ENCODE measurements at places on chromosomes 2 and 18.

- no peak for DNase-seq
Observed at GRCh38 chr18:60554967-60555366, 182.4 kb upstream of the MC4R start.

GRCh38 chr18:73881396-73881917 is 266.2 kb downstream of the FBXO15 start:
- no peak for DNase-seq

DNA sequence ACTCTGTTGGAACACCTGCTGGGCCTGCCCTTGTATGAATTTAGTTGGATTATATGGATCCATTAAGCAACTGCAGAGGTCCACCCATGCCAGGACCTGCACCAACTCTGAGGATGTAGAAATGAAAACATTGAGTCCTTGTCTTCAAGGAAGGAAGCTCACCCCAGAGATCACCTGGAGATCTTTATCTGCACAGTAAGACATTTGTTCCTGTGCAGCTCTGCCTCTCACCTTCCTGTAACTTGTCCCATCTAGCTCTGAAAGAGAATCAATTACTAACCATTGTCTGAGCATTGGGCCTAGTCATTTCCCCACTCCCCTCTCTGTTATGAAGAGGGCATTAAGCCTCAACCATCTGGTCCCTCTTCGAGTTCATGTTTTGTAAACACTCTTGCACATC is 105.2 kb upstream of the YWHAQ start:
- DNase-seq: no peak

GRCh38 chr2:217250013-217250524 is 390.2 kb upstream of the TNP1 start:
- DNase-seq: no peak

GRCh38 chr2:239162976-239163687 is 237.7 kb downstream of the HDAC4 start:
- no peak for DNase-seq

- no peak for DNase-seq
Observed at GRCh38 chr2:206004004-206004693, 81.8 kb downstream of the INO80D start.

GRCh38 chr2:240503848-240504247 is 53.9 kb downstream of the ANKMY1 start:
- DNase-seq: no peak

DNA sequence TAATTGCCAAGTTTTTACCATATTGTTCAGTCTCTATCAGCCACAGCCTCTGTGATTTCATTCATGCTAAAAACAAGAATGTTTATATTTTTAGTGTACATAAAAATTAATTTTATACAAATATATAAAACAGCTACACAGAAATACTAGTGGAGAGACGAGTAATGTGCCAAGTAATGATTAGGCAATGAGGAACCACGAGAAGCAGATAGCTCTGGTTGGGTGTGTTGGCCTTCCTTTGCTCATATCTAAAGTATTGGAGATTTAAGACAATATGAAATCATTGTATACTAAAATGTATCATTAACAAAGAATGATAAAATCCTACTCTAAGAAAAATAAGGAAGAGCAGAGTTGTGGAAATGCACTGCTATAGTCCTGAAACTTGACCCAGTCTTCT is 326.7 kb downstream of the AGAP1 start:
- DNase-seq: no peak

GRCh38 chr18:54529444-54529843 is 61.6 kb upstream of the DYNAP start:
- no peak for DNase-seq

- DNase-seq: no peak
Observed at GRCh38 chr18:71370671-71371445, 1082.0 kb downstream of the SOCS6 start.

DNA sequence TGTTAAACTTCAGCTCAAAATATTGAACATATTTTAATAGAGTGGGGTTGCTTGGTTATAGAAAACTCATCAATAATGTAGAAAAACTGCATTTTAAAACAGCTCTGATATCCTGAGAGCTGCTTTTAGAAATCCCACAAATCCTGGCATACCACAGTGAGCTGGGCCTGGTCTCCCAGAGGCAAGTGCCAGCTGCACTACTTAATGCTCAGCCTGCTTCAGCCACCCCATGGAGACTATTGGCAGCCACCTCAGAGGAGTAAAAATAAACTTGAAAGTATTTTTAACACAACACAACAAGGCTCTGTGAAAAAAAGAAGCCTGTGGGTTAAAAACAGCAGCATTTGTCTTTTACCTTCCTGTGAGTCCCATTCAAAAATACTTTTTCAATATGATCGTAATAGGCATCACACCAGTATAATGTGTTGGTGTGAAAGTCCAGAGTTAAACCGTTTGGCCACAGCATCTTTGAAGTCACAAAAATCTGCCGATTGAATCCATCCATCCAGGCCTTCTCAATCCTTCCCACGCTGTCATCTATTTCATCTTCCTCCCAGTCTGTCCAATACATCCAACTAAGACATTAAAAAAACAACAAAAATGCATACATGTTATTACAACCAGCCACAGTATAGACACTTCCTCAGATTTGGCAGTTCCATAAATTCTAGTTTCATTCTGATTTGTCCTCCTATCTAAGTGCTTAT is 1115.3 kb downstream of the LRP1B start:
- no peak for DNase-seq

- no peak for DNase-seq
Observed at GRCh38 chr2:9463698-9464034, 10.7 kb upstream of the IAH1 start.

DNA sequence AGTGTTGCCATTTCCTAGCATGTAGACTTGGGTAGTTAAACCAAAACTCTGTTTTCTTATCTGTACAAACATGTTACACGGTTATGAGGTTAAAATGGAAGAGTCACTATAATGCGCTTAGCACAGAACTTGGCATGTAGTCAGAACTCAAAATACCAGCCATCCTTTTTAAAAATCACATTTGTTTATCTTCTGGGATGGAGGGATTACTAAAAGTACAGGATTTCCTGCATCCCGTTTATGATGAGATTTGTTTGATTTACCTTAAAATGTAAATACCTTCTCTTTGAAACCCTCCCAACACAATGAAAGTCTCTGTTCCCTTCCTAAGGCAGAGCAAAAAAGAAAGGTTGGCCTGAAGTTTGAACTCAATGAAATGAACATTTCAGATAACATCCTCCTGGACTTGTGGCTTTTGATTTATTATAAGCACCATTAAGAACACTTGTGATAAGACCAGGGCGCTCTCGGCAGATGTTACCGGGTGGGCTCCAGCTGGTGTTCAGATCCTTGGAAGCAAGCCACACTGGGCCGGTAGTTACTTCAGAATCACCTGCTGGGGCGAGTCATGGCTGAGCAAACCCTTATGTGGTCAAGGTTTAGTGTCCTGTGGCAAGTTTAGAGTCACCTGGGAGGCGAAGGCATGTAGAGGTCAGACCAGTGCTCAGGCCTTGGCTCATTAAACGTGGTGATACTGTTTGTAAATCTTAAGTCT is 105.7 kb downstream of the MGAT5 start:
- DNase-seq: no peak

- no peak for DNase-seq
Observed at GRCh38 chr2:185373229-185373628, 365.4 kb upstream of the FSIP2 start.

- DNase-seq: no peak
Observed at GRCh38 chr2:134306521-134306920, 52.6 kb downstream of the MGAT5 start.

DNA sequence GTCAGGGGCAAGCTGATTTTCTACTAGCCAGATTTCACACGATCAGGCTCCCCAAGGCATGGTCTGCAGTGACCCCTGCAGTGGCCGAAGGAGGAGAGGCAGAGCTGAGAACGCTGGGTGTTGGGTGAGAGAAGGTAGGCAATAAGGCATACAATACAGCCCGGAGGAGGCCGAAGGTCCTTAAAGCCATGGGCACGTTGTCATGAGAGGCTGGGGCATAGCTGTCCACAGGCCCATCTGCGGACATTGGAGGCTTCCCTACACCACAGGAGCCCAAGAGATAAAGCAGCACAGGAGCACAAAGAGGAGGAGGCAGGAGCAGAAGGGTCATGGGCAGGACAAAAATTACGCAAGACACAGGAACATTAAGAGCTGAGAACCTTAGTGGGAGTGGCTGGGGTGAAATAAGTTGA is 16.7 kb upstream of the BZW1 start:
- no peak for DNase-seq

- no peak for DNase-seq
Observed at GRCh38 chr2:118059919-118060478, 28.3 kb upstream of the INSIG2 start.

DNA sequence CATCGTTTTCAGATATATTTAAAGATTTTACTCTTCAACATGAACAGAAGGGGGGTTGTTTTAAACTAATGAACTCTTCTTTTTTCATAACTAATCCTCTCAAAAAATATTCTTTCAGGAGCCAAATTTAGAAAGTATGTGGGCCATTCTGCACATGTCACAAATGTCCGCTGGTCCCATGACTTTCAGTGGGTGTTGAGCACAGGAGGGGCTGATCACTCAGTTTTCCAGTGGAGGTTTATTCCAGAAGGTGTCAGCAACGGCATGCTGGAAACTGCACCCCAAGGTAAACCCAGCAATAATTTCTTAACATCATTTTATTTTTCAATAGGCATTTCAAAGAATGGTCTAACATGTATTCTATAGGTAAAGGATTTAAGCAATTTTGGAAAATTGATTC is 136.0 kb downstream of the EML6 start:
- DNase-seq: no peak

DNA sequence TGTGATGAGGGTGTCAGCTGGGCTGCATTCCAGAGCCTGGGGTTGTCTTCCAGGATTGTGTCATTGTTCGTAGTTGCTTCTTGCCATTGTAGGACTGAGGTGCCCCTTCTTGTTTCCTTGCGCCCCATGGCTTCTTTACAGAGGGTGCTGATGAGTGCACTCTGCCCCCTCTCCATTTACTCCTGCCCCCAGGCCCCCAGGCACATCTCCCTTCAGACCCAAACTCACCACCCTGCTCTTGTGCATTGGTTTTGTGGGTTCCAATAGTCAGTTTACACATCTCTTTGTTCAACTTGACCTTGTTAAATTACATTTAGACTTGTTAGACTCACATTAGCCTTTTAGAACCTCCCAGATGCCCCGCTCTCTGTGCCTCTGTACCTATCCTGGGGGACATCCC is 33.1 kb downstream of the HJURP start:
- DNase-seq: no peak

- DNase-seq: no peak
Observed at GRCh38 chr18:8997634-8998033, 104.9 kb upstream of the NDUFV2 start.

GRCh38 chr18:42437646-42438045 is 482.6 kb downstream of the PIK3C3 start:
- DNase-seq: no peak

DNA sequence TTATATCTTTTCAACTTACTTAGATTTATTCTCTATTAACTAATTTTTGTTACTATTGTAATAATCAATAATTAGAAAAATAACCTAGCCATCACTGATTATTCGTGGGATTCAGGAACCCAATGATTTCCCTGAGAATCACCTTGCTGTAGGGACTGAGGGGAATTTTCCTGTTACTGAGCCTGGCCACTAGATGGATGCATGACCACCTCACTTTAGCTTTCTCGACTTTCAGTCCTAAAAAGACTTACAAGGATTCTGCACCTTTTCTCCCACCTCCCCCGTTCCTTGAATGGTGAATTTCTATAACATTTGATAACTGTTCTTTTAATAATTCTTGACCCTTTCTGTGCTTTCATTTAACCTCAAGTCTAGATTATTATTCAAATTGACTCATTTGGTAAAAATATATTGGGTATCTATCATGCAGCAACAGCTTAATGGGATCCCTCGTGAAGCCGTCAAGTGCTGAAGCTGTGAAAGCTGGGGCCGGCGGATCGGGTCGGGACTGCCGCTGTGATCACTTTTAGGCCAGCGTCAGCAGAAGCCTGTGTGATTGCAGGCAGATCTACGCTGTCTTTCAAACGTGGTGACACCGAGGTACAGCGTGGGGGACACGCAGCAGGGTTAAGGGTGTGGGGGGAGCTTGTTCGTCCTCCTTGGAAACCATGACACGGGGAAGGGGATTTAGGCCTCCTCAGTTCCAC is 38.8 kb upstream of the TMEM18 start:
- peak; percentile 18 for DNase-seq

DNA sequence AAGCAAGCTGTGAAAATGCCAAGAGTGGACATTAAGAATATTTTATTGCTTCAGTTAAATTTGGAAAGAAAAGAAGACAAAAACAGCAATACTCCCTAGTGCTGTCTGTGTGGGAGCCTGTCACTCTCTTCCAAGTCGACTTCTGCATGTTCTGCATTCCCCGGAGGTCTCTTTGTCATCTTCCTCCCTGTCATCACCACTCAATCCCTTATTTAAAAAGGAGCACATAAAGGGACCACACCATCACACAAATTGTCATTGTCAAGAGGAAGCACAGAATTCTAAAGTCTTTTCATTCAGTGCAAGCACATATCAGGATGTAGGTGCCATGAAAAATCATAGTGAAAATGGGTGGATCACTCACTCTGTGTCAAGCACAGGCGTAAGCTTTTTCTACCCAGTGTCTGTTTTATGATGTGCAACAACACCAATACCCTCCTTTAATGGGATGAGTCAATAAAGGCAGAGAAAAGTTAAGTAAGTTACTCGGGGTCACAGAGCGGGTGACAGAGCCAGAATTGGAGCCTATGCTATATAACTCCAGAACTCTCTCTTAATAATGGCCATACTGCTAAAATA is 222.4 kb upstream of the HNMT start:
- DNase-seq: no peak

- no peak for DNase-seq
Observed at GRCh38 chr2:161161074-161161706, 962 bp downstream of the TANK start.

- DNase-seq: no peak
Observed at GRCh38 chr2:112255875-112256274, 1.0 kb upstream of the ZC3H8 start.

GRCh38 chr2:160583146-160583535 is 89.5 kb upstream of the RBMS1 start:
- no peak for DNase-seq

DNA sequence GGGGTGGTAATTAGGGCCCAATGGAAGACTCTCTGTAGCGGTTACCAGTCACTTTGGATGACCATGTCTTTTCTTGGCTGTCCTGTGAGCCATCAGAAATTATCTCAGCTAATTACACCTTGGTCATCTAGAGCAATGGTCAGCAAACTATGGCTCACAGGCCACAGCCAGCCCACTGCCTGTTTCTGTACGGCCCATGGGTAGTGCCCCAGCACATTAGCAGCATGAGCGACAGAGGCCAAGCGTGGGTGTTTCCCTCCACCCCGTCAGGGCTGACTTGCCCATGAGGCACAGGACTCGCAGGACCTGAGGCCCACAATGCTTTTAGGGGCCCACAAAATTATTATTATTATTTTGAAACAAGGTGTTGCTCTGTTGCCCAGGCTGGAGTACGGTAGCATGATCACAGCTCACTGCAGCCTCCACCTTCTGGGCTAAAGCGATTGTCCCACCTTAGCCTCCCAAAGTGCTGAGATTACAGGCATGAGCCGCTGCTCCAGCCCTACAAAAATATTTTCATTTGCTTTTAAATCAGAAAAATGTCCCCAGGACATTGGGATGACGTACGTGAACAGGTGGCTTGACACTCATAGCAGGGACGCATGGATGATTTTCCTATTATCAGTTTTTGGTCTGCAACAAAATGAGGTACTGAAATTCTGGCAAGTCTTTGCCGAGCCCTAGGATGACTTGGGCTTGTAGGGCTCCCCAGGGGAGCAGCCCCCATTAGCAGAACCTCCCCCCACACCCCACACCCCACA is 29.3 kb upstream of the CEP68 start:
- DNase-seq: no peak

- no peak for DNase-seq
Observed at GRCh38 chr2:224252631-224253030, 149.3 kb downstream of the FAM124B start.

GRCh38 chr2:232887171-232887850 is 17.2 kb downstream of the SNORC start:
- no peak for DNase-seq

Data from SW 1271 (cell line).